ENCODE measurements at places on chromosomes 6 and 20.

GRCh38 chr20:62603021-62603906, 39.0 kb upstream of the SLCO4A1 start:
- DNase-seq: no peak

DNA sequence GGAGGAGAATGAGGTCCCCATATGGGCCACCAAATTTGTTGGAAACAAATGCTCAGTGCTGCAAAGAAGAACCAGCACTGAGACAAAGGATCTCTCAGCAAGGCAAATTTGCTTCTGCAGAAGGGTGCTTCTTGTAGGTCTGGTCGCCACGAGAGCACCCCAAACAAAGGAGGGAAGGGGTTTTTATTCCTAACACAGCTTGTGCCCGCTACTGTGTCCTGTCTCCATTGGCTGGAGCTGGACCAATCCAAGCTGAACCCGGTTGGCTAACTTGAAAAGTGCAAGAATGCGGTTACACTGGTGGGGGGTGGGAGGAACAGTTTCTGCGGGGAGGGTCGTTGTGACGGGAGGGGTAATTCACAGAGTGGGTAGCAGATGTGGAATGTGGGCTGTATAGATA, 54.1 kb upstream of the TULP1 start:
- DNase-seq: no peak

GRCh38 chr6:163897030-163897429, 482.5 kb downstream of the QKI start:
- DNase-seq: no peak

GRCh38 chr20:15763366-15763765, 809.9 kb downstream of the KIF16B start:
- DNase-seq: no peak

- DNase-seq: no peak
These were observed 39.1 kb upstream of the E2F3 start for GRCh38 chr6:20362623-20363022.

DNA sequence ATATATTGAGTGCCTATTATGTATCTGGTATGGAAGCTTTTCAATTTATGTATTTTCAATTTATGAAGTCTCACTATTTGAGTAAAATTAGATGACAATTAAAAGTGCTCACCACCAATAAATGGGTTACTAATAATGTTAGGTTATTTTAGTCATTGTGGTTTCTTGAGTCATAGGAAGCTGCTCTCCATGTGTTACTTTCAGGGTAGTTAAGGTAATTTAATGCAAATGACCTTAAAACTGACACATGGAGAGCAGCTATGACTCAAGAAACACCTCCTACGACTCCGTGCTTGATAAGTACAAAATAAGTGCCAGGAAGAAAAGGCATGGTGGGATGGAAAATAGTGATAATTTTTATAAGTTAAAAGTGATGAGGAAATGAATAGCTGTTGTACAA, 16.5 kb upstream of the TINAG start:
- DNase-seq: no peak

- no peak for DNase-seq
These were observed 341.2 kb downstream of the CD83 start for GRCh38 chr6:14458669-14459266.

GRCh38 chr6:155100087-155100486, 105.0 kb downstream of the TIAM2 start:
- no peak for DNase-seq

GRCh38 chr6:25660512-25660911, 8.5 kb downstream of the SCGN start:
- no peak for DNase-seq

DNA sequence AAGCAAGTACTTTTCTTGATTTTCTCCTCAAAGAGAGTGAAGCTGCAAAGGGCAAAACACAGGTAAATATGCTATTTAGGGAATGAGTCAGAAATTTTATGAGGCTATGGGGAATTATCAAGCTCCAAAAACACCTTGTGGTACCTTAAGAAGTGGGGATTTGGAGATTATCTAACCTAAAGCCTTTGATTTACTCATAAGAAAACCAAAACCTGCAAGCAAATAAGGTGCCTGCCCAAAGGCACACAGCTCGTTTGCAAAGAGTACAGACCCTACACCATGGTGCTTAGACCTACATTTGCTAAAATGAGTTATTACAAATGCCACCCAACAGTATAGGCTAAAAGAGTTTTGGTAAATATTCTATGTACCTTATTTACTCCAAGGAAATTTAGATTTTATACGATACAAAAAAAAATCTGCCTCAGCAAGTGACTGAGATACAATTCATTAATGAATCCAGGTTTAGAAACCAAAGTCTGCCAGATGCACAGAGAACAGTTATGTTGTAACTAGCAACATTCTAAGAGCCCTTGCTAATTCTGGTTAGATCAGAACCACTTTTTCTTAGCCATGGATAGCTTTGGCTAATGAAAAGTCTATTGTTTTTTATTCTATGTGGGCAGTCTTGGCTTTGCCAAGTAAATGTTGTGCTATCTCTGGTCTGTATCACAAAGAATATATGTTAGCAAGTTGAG, 101.5 kb downstream of the KHDC1L start:
- no peak for DNase-seq

GRCh38 chr6:47256361-47256760, 53.3 kb downstream of the TNFRSF21 start:
- no peak for DNase-seq

Measured in NCI-H1436 (cell line).